NCI-H446 treated with DMSO at 0.1 percent for 48 hours (cell line): ENCODE measurements at places on chromosomes 7 and 10.

DNA sequence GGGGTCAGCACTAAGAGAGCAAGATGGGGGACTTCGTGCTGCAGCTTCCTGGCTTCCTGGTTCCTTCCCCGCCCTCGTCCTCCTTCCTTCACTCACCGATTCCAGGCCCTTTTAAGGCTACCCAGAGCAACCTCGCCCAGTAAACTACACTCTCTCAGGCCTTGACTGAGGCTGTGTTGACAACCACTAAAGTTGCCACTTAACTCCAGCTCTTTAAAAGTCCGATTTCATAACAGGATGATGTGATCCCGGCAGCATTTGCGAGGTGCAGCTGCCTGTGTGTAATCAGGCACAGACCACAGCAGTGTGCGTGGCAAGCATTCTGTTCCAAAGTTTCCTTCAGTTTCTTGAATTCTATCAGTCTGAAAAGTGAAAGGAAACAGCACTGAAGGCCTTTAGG is 110.6 kb downstream of the RAB11FIP2 start:
- DNase-seq = no peak

GRCh38 chr7:30476459-30477145 is 2.0 kb downstream of the NOD1 start:
- DNase-seq = no peak

DNA sequence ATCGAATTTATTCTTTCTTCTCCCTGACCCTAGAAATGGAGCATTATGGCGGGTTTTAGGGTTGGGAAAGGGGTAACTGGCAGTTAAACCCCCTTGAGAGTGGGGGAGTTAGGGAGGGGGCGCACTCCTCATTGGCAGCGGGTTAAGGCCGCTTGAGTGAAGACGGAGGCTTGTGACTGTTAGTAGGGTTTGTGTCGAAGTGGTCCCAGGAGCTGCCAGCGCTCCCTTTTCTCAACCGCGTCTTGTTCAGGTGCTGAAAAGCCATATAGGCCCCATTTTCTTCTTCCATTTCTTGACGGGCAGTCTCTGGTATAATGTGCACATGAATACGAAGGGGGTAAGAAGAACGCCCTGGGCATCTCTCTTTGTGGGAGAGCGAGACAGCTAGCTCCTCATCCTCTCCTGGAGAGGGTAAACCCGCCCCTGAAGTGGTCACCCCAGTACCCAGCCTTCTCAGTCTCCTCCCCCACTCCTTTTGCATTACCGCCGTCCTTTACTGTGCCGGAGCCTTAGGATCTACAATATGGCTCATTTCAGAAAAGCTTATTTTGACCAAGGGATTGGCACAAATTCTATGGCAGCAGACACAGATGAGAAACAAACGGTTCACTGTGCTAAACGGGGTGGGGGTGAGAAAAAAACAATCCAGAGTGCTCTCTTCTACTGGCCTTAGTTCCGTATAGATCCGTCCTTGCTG is 836 bp downstream of the KMT2E start:
- no peak for DNase-seq

DNA sequence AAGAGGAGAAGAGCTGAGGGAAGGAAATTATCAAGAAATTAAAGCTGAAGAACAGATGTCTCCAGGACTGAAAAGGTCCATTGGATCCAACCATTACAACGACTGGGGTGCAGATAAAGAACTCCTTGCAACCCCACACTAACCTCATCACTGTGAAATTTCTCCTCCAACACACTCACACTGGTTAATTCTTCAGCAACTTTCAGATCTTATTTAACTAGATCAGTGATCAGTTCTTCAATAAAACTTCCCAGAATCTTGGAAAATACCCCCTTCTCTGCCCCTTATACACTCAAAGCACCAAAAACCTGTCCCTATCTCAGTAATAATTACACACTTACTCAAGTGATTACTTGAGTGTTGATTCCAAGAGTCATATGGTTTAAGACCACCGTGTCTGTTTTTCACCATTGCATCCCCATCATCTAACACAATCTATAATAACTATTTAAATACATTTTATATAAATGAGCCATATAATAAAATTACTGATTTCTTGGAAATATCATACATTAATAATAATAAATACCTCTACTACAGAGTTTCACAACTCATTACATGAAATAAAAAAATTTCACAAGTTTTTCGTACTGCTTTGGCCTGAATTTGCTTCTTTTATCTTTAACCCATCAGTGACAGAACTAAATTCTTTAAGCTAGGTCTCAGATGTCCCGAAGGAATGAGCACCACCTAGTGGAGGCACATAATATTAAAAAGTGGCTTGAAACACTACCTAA is 123.7 kb downstream of the MPP7 start:
- DNase-seq = no peak

DNA sequence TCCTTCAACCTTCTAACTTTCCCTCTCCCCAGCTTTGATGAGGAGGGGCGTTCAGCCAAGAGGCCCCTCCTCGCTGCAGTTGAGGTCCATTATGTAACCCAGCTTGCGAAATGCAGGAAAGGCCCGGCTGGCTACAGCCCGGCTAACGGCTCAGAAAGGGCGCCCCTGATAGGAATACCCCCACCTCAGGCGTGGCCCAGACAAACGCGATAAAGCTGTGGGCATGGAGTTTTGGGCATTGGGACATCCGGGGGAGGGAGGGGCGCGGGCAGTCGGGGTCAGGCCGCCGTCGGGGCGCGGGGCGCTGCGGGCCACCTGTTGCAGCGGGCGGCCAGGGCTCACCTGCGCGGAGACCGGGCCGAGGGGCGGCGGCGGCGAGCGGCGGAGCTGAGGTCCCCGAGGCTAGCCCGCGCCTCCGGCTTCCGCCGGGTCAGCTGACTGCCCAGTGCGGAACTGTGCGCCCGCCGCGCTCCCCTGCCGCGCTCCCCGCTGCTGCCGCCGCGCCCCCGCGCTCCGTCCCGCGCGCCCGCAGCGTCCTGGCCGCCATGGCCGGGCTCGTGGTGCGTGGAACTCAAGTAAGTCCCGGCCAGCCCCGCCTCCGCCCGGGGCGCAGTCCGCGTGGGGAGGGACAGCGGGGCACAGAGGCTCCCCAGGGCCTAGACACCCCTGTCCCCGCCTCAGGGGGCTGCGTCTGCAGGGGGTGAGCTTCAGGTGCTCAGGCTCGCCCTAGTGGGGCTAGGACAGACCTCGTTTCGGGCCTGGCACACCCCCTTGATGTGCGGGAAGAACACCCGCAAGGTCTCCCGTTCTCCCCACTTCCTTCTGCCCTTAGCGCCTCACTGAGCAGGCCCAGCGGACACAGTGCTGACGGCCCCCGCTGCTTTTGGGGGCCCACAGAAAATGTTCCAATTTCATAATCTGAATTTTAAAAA is at the start of gene LRMDA:
LRMDA (plus strand) TSS at position 445 of the 932 bp plus-strand sequence.
- DNase-seq = no peak

DNA sequence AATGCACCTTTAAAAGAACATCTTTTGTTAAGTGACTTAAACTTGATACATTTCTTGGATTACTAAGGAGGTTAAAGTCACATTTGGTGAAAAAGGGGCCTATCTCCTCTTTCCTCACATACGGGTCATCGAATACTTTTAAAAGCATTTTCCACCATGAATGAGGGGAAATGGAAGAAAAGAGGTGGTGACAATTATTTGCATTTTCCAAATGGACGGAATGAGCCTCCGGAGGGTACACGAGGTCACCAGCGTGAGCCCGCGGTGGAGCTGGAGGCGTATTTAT is 1.0 kb upstream of the BMPR1A start:
- no peak for DNase-seq

GRCh38 chr7:16559497-16560179 is 33.0 kb downstream of the LRRC72 start:
- DNase-seq = no peak
